NCI-H187 treated with DMSO at 0.1 percent for 48 hours (cell line): ENCODE measurements at places on chromosomes 5 and 9.

DNA sequence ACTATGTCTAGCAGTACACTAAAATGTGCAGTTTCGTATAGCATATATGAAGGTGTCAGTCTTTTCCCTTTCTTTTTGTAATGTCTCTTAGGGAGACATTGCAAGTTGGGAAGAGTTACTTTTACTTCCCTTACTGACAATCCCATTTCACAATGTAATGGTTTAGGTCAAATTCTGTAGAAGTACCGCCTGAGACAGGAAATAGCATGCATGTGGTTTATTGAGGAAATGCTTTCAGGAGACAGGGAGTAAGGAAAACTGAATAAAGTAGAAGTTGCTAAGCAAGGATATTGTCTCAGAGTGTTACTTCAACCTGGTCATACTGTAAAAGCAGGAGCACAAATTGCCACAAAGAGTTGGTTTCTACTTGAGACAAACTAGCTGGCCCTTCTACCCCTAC is 32.1 kb upstream of the MSANTD3 start:
- DNase-seq, result no peak

DNA sequence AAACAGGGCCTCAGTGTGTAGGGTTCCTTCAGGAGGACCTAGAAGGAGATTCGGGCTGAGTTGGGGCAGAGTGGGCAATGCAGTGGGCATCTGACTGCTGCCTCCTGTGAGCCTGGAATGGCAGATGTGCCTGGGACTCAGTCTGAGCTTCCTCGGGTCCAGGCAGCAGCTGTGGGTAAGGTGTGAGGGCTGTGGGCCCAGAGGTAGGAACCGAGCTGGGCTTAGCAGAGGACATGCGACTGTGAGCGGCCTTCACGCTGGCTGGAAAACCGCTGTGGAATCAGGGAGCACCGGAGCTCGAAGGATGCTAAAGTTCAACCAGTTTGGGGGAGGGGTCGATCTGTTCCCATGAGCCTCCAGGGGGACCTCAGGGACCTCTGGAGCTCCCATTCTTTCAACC is 137.0 kb downstream of the PAX5 start:
- no peak for DNase-seq

DNA sequence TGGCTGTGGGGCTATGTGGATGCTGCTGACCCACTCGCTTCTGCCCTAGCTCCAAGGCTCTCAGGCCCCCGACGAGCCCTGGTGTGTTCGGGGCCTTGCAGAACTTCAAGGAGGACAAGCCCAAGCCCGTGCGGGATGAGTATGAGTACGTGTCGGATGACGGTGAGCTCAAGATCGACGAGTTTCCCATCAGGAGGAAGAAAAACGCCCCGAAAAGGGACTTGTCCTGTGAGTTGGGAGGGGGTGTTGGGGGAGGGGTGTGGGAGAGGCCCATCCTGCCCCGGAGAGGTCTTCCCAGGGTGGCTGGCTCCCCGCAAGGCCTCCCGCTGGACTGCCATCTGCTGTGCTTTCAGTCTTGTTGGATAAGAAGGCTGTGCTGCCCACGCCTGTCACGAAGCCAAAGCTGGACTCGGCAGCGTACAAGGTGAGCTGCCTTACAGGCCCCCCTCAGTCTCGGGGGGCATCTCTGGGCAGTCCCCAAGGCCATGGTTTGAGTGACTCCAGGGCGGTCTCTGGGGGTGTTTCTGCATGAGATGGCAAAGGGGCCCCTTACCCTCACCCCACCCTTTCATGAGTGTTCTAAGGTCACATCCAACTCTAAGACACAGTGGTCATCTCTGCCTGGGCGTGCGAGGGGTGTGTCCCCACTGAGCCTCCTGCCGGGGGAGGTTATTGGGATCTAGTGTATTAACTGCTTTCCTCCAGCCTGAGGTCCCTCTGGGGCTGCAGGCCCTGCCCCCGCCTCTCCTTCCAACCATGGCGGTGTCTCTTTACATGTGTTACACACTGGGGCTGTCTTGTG is 89.5 kb downstream of the PHF2 start:
- no peak for DNase-seq

- no peak for DNase-seq
Observed at GRCh38 chr9:19641046-19641445, 147.8 kb downstream of the SLC24A2 start.

DNA sequence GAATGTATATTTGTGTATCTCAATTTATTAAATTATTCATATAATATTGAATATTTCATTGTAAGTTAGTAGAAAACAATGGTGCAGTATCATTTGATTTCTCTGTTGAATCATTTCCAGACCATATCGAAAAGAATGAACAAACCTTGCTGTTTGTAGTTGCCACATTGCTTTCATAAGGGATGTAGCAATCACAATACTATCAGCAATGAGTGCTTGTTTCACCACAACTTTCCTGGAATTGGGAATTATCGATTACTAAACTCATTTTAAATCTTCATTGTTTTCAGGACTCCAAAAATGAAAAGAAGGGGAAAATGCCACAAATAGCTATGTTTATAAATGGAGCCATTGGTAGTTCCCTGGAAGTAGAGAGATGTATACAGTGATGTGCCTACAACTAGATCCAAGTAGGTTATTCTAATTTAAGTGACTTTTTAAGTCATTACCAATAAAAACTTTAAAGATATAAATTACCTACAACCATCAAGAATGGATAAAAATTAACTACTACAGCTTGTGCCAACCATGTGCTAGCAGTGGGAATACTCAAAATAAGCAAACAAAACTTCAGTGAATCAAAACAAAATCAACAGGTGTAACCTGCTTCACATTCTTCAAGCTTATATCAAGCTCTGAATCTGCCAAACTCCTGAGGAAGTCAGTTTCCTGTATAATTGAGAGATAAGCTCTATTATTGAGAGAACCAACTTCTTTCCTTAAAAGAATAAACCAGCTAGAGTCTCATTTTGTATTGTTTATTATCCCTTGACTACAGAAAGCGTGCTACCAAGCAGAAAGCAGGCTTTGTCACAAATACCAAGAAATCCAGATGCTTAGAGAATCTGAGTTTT is 358.6 kb downstream of the ADGRV1 start:
- DNase-seq, result no peak

GRCh38 chr5:66553916-66554575 is 42.1 kb upstream of the MAST4 start:
- DNase-seq, result no peak

DNA sequence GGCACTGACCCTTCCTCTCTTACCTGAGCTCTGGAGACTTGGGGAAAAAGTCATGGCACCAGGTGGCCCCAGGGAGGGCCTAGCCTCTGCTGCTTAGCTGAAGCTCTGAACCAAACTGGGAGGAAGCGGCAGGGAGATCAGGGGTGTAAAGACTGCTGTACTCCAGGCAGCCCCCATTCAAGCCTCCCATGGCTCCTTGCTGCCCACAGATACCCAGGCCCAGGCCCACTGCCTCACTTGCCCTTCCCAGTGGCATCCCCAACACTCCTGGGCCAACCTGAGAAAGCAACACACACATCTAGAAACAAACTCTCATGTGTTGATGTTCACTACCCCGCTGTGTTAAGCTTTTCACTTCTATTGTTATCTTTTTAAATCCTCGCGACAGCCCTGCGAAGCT is 151.6 kb downstream of the C5orf15 start:
- DNase-seq, result no peak

- no peak for DNase-seq
Observed at GRCh38 chr5:35651002-35651756, 33.5 kb downstream of the SPEF2 start.

GRCh38 chr9:113164536-113165300 is 13.9 kb downstream of the SLC31A2 start:
- DNase-seq, result no peak

DNA sequence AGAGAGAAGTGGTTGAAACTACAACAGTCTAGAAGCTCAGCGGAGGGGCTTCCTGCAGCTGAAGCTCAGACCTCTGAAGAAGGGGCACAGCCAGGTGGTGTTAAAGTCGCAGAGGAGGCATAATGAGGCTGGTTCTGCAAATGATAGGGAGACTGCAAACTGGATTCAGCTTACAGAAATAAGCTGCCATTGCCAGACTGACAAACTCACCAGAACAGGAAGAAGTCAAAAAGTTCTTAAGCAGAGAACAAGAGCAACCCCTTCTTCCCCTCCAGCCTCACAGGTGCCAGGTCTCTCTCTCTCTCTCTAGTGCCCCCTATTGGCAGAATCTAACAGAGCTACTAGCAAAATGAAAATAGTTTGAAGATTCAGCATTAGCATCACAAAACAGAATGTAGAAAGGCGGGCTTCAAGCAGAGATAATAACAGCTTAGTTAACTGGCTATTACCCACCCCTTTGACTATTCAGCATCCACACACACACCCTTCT is 76.7 kb downstream of the GRAMD2B start:
- no peak for DNase-seq

DNA sequence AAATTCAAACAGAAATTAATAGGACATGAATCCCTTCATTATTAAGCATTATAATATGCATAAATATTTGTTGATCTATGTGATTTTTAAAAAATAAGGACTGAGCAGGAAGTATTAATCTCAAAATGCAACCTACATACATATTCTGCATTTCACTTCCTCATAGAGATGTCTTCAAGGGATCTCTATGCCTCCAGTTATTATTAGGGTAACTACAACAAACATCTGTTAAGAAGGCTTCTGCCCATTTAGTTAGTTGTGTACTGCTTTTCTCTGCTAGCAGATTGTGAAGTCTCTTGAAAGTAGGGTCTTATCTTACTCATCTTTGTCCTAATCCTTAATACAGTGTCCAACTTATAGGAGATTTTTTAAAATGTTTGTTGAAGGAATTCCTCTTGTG is 414.1 kb downstream of the ACTL7B start:
- no peak for DNase-seq

DNA sequence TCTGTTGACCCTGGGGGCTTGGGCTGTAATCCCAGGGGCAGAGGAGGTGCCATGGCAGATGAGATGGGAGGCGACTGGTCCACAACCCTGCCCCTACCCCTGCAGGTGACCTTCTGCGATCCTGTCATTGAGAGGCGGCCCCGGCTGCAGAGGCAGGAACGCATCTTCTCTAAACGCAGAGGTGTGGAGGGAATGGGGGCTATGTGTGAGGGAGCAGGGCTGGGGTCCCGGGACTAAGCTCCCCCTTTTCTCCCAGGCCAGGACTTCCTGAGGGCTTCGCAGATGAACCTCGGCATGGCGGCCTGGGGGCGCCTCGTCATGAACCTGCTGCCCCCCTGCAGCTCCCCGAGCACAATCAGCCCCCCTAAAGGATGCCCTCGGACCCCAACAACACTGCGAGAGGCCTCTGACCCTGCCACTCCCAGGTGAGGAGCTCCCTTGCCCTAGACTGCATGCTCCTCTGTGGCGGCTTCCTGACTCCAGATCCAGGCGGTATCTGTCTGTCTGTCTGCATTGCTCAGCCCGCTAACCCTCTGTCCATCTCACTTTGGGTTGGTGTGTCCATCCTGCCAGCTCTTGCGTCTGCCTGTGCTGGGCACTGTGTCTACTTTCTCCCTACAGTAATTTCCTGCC is 9.9 kb downstream of the ZDHHC12 start:
- no peak for DNase-seq
